Stimulated activated CD8-positive, alpha-beta memory T cell treated with anti-CD3 and anti-CD28 coated beads, Interleukin-2, amount 100 ng/mL, for 1 hour (primary cell): ENCODE measurements at places on chromosomes 3 and 15.

DNA sequence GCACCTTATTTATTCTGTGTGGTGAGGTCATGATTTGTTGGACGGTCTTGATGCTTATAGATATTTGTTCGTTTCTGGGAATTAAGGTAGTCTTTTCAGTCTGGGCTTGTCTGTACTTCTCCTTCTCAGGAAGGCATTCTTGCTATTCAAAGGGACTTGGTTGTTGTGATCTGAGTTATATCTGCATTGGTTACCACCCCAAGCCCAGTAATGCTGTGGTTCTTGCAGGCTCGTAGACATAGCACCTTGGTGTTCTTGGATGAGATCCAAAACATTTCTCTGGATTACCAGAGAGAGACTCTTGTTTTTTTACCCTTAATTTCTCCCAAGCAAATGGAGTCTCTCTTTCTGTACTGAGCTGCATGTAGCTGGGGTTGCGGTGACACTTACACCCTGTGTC, 128.0 kb upstream of the CBLB start:
- DNase-seq, result no peak

DNA sequence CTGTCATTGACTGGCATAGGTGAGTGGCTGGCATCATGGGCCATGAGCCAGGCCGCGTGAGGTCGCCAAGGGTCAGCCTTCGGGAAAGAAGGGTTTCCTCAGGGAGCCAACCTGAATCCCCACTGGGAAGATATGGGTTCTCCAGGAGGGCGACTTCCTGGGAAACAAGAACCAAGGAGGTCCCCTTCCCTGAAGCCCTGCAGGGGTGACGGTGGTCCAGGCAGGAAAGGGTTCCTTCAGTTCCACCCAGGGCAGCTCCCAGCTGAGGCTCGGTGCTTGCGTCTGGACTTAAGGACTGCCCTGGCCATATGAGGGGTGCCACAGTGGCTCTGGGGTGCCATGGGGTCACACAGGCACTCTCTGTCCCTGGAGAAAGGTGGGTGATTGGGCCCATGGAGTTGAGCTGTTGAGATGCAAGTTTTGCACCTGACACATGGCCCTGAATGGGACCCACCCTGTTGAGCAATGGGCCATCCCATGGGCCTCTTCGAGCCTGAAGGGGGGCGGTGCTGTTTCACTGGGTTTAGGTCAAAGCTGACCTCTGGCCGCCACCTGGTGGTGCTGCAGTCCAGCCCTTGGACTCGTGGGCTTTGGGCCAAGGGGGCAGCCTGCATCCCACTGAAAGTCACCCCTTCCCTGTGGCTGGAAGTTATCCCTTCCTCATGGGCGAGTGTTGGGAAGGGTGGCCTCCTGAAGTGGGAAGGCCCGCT, 228.1 kb downstream of the SNRPN start:
- DNase-seq, result no peak

- DNase-seq, result no peak
Measured at GRCh38 chr3:196969134-196969659, 564 bp upstream of the PIGZ start.

- DNase-seq, result no peak
Measured at GRCh38 chr3:181976526-181976925, 264.8 kb downstream of the SOX2 start.

GRCh38 chr3:115347737-115348136, 200.6 kb upstream of the ZBTB20 start:
- no peak for DNase-seq

GRCh38 chr3:8301977-8302735, 199.5 kb upstream of the LMCD1 start:
- no peak for DNase-seq

GRCh38 chr15:29470311-29470710, 200.7 kb upstream of the NSMCE3 start:
- DNase-seq, result no peak

GRCh38 chr3:61449327-61450040, 111.9 kb upstream of the PTPRG start:
- no peak for DNase-seq

GRCh38 chr15:47401427-47401826, 315.9 kb upstream of the SEMA6D start:
- DNase-seq, result no peak

GRCh38 chr3:42654331-42655201, 1.1 kb downstream of the ZBTB47 start:
- DNase-seq, result no peak

DNA sequence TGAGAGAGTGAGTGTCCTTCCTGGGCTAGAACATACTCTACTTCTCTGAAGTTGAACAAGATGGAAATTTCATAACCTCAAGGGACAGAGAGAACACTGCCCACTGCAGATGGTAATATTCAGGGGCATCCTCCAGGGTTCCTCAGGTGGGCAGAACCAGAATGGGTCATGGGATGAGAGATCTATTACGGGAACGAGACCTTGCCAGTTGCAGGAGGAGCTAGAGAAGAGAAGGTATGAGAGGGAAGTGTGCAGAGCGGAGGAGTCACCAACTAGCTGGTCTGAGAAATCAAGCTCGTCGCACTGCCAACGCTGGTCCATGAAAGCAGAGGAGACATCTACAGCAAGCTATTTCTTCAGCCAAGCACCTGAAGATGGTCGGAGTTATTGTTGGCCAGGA, 184.7 kb downstream of the TJP1 start:
- DNase-seq, result no peak

DNA sequence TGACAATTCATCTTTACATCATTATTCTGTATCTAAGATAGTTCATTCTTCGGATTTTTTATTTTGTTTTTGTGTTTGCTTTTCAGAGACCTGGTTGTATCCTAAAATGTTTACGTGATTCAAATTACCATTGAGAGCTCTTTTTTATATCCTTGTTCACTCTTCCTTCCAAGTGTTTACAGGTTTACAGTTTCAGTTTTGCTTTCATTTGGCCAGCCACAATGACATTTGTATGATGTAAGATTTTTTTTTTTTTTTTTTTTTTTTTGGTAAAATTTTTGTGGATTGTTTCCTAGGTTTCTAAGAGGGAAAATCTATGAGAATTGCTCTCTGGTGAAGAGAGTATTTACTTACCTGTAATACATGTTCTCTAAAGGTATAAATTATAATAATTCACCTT, 55.0 kb downstream of the SETD5 start:
- no peak for DNase-seq

DNA sequence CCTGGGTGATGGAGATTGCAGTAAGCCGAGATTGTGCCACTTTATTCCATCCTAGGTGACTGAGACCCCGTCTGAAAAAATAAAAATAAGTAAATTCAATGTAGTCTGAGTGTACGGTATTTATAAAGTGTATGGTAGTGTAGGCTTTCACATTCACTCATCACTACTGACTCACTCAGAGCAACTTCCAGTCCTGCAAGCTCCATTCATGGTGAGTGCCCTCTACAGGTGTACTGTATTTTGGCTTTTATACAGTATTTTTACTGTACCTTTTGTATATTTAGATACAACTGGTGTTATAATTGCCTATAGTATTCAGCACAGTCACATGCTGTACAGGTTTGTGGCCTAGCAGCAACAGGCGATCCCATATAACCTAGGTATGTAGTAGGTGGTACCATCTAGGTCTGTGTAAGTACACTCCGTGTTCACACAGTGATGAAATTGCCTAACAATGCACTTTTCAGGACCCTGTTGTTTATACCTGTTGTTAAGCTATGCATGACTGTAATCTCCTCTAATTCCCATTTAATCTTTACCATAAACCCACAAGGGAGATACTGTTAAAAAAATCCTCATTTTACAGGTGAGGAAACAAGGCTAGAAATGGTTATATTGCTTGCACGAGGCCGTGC, 19.3 kb downstream of the CACNA1D start:
- no peak for DNase-seq

DNA sequence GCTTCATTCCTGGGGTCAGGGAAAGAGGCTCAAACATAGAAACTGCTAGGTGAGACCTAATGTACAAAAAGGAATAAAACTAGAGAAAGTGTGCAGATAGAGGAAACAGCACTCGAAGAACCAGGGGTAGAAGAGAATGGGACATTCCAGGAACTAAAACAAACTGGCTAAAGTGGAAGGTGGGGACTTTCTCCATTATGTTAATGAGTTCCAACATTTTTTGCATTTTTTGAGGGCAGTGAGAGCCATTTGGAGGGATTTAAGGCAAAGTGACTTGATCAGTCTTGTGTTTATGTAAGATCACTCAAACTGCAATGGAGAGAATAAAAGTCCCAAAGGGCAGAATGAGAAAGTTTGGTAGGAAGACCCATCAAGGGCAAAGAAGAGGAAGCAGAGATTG, 20.6 kb upstream of the SLC4A7 start:
- no peak for DNase-seq

DNA sequence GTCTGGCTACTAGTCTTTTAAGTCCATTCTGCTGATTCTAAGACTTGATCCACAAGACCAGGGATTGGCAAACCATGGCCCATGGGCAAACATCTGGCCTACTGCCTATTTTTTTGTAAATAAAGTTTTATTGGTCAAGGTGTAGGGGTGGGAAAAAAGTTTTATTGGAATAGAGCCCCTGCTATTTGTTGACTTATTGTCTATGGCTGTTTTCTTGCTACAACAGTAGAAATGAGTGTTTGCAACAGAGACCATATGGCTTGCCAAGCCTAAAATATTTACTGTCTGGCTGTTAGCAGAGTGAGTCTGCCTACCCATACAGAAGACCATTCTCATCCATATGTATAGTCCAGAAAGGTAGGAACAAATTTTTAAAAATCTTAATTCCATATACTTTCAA, 106.4 kb downstream of the PTPRG start:
- no peak for DNase-seq

DNA sequence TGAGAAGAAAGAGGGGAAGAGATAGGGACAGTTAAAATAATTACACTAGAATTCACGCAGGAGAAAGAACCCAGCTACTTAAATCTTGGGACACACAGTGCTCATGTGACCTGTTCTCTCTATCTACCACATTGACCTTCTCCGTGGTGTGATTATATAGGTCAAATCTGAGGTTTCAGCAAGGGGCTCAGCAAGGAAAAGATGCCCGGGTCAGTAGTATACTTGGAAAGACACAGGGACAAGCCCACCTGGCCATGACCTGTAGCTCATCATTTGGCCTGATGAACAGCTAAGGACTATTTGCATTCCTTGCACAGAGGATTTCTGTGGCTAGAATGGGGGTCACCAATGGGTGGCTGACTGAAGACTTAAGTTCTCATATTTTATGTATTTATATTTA, 71.9 kb downstream of the SSR3 start:
- no peak for DNase-seq

DNA sequence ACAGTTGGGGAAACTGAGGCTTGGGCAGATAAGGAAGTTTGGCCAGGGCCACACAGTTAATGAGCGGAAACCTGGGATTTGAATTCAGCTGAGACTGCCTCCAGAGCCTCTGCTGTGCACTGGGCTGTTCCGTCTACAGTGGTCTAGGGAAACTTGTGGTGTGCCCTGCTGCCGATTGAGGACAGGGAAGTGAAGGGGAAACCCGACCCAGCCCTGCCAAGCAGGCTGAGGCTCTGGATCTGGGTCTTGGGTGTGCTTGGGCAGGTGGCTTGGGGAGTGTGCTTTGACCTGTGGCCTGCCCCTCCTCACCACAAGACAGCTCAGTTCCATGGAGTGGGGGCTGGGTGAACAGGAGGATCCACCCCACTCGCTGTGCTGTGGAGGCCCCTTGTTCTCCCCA, 17.6 kb downstream of the NISCH start:
- DNase-seq, result no peak

- DNase-seq, result no peak
Measured at GRCh38 chr15:91942720-91943394, 89.3 kb downstream of the SLCO3A1 start.

DNA sequence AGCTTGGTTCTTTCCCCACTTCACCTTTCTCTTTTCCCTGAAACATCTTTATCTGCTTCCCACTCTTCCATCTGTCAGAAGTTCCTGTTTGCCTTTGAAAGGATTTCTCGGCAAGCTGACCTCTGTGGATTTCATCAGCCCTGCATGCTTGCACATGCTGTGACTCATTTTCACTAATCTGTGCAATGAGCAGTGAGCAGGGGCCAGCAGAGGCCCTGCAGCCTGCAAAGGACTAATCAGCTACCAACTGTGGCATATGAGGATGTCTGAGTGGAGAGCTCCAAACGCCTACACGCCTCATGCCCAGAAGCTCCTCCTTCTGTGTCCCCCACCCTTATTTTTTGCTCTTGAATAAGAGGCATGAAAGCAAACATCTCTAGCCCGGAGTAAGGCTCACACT, 333.0 kb upstream of the SEMA6D start:
- no peak for DNase-seq

- DNase-seq, result no peak
Measured at GRCh38 chr15:92128788-92129187, 264.9 kb upstream of the ST8SIA2 start.

GRCh38 chr15:76147906-76148570, 88.3 kb downstream of the TMEM266 start:
- peak; percentile 27 for DNase-seq

DNA sequence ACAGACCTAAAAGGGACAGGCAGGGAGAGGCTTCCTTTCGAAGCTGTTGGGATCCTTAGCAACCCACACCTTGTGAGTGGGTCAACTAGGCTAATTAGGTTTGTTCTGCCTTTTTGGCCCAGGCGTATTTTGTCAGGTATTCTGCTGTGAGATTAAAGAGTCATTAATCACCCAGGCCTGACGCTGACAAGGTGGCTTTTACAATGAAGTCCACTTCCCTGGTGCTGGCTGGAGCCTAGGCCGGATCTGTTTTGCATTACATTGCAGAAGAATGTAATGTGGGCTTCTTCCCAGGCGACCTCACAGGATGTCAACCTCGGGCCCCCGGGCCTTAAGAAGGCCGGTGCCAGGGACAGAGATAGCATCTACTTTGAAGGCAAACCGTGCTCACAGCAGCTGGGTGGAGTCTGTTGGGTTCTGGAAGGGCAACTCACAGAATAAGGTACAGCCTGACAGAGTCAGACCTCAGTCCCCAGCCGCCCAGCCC, 76.9 kb downstream of the HES1 start:
- no peak for DNase-seq

- peak; percentile 56 for DNase-seq
Measured at GRCh38 chr15:41904541-41905005, 10.7 kb upstream of the SPTBN5 start.

DNA sequence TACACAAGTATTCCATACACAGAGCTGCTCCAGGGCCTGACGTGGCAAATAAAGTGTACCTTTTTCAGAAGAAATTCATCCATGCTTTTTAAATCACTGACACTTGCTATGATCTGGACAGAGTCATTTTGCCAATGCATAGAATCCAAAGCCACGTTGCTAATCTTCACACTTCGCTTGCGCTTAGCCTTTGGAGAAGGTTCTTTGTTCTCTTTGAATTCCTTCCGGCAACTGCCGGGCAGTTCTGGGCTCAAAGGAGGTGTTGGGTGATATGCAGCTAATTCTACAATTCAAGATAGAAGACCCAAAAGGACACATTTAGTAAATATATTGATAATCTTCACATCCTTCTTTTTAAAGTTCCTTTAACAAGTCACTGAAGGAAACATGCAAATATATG, 69.9 kb downstream of the NR2E3 start:
- DNase-seq, result no peak

DNA sequence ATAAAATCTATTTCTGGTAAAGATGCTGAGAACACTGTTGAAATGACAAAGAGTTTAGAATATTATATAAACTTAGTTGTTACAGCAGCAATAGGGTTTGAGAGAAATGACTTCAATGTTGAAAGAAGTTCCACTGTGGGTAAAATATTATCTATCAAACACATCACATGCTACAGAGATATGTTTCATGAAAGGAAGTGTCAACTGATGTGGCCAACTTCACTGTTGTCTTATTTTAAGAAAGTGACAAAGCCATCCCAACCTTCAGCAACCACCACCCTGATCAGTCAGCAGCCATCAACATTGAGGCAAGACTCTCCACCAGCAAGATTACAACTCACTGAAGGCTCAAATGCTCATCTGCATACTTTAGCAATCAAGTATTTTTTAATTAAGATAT, 20.2 kb downstream of the TMEM39A start:
- DNase-seq, result no peak
